Dermis microvascular lymphatic vessel endothelial cell (primary cell): ENCODE measurements at places on chromosomes 12 and 14. TPM values are rescaled to one million over a fixed set of nuclear protein-coding genes. Genes with fewer than 3 reads are reported as not detected.

- no peak for DNase-seq
These were observed 4.1 kb downstream of the TRHDE start for GRCh38 chr12:72276181-72276805.

- peak; percentile 4 for DNase-seq
These were observed 29.2 kb downstream of the TMTC1 start for GRCh38 chr12:29754235-29755189.

DNA sequence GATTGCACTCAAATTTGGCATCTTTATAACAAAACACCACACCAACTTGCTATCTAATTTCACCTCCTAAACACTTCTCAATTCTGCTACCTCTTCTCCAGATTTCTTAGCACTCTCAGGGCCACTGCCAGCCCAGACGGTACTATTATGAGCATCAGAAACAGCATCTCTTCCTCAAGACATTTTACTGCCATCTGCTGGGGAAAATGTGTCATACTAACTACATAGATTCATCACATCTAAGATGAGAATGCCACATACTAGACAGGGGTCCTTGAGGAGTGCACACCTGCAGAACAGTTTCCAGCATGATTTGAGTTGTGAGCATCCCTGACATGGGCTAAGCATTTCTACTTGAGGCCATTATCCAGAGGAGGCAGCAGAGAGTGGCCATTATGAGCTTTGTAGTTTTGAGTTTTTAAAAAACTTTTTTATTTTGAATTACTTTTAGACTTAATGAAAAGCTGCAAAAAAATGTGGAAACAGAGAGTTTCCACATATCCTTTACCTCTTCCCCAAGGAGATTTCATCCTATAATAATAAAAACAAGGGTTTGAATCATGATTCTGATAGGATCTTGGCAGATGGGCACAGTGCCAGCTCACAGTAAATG lies 15.1 kb upstream of the GRIP1 start:
- peak; percentile 14 for DNase-seq

- DNase-seq: peak; percentile 79
These were observed 199.5 kb upstream of the SFSWAP start for GRCh38 chr12:131511391-131511802.

DNA sequence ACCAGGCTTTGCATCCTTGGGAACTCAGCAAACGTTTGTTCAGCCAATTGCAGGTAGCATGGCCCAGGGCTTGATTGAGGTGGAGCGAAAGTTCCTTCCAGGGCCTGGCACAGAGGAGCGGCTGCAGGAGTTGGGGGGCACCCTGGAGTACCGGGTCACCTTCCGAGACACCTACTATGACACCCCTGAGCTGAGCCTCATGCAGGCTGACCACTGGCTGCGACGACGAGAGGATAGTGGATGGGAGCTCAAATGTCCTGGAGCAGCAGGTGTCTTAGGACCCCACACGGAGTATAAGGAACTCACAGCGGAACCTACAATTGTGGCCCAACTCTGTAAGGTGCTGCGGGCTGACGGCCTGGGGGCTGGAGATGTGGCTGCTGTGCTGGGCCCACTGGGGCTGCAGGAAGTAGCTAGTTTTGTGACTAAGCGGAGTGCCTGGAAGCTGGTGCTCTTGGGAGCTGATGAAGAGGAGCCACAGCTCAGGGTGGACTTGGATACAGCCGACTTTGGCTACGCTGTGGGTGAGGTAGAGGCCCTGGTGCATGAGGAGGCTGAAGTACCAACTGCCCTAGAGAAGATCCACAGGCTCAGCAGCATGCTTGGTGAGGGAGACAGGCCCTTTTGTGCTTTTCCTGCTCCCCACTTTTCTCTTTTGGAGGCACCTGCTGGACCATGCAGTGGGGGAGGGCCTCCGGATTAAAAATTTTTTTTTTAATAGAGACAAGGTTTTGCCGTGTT lies 799 bp downstream of the THTPA start:
- no peak for DNase-seq

- DNase-seq: no peak
These were observed 1.8 kb upstream of the GNS start for GRCh38 chr12:64760808-64761573.

Gene MEG3
- total RNA-seq: 1.2 and 10.1 TPM in 2 replicates

Gene PAX9
- not detected in 2 replicates for total RNA-seq

Gene ANKRD9
- total RNA-seq: 3.7 and 8.3 TPM in 2 replicates
